Right atrium auricular region (tissue), 2 donors: ENCODE measurements at places on chromosomes 5 and 9. TPM values are rescaled to one million over a fixed set of nuclear protein-coding genes. Genes with fewer than 3 reads are reported as not detected.

SLC35A4 gene
- 63.9 TPM for total RNA-seq

DNA sequence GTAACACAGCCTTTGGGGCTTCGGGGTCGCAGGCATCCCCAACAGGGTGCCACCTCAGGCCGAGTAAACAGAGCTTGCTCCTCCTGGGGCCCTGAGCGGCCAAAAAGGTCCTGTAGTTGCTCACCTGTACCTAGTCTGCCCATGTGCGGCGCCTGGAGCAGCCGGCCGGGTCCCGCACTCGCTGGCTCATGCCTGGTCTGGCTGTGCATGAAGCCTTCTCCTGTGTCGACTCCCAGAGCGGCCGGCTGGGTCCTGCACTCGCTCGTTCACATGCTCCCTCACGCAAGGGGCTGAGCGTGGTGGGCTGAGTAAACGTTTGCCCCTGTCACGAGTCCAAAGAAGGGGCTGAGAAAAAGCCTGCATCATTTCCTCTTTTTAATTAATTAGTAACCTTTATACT is 162.4 kb upstream of the TUT7 start:
- no peaks in the 10 kb centered on the region for H3K27me3 ChIP-seq
- H3K27ac ChIP-seq, result no peak overlapping the region
- DNase-seq, result no peak
- no peaks in the 10 kb centered on the region for H3K4me1 ChIP-seq
- H3K4me3 ChIP-seq, result no peak overlapping the region
- H3K36me3 ChIP-seq, result no peaks in the 10 kb centered on the region

CCDC183 gene
- total RNA-seq, result 2.3 TPM

NR4A3 gene
- 15.8 TPM for total RNA-seq

GRCh38 chr5:97854871-97855762 is 672.1 kb upstream of the RIOK2 start:
- H3K4me1 ChIP-seq, result no peaks in the 10 kb centered on the region
- no peaks in the 10 kb centered on the region for H3K36me3 ChIP-seq
- H3K27me3 ChIP-seq, result no peaks in the 10 kb centered on the region

DNA sequence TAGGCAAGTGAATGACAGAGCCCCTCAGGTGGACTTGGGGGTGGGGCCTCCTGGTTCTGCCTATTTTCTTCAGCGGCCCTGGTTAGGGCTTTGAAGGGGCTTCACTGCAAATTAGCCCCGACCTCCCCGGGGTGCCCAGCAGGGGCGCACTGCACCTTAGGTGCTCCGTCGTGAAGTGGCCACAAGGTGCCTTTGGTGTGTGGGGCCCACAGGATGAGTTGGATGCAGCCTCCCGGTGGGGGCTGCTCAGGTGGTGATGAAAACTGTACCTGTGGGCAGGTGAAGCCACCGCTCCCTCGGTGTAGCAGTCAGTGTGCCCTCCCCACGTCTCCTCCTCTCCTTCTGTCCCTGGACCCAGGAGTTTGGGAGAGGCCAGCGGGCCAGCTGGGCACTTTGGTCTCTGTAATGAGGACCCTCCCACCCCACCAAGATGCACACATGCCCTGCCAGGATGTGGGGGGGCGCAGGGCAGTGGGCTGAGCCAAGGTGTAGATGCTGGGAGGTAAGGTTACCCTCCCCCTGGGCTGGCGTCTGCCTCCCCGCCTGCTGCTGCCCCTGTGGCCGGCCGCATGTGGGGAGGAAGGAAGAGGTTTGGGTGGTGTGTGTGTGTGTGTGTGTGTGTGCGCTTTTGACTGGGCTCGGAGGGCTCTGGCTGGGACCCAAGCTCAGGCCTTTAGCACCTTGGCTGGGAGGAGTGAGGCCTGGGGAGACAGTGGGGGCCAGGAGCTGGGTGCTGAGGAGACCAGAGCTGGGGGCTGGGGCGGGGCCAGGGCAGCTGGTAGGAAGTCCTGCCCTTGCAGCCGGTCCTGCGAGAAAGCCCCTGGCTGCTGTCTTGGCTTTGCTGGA is 55.6 kb downstream of the RXRA start:
- H3K4me1 ChIP-seq, result peaks cover 100% of the 10 kb centered on the region
- DNase-seq, result no peak
- no peaks in the 10 kb centered on the region for H3K27me3 ChIP-seq
- H3K4me3 ChIP-seq, result no peak overlapping the region

ISL1 gene
- total RNA-seq, result not detected

IFNA2 gene
- not detected for total RNA-seq

DNA sequence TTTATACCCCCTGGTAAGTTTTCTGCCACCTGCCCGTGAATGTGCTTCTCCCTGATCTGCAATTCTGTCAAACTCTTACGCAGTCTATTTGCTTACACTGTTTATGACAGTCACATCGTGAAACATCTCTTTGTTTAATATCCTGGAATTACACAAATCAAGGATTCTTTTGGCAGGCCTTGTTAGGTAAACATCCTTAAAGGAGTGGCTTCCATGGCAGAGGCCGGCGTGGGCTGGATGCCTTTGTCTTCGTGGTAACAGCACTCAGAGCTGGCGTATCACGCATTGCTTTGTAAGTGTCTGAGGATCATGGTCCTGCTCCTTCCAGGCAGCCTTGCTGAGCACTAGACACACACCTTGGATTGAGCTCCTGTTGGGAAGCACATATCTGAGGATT is 145.7 kb downstream of the IRX1 start:
- no peaks in the 10 kb centered on the region for H3K36me3 ChIP-seq
- H3K4me3 ChIP-seq, result no peak overlapping the region
- H3K4me1 ChIP-seq, result no peaks in the 10 kb centered on the region
- no peaks in the 10 kb centered on the region for H3K27me3 ChIP-seq
- no peak overlapping the region for H3K27ac ChIP-seq

GRCh38 chr9:133880136-133880535 is 112.0 kb downstream of the VAV2 start:
- no peaks in the 10 kb centered on the region for H3K4me1 ChIP-seq
- no peak overlapping the region for H3K27ac ChIP-seq
- DNase-seq, result no peak
- no peaks in the 10 kb centered on the region for H3K27me3 ChIP-seq

CRHBP gene
- 10.3 TPM for total RNA-seq

- H3K27me3 ChIP-seq, result no peaks in the 10 kb centered on the region
- H3K4me1 ChIP-seq, result no peaks in the 10 kb centered on the region
- DNase-seq, result peak; percentile 54
Measured at GRCh38 chr9:113997610-113998009, 80.5 kb downstream of the AMBP start.

SHC3 gene
- total RNA-seq, result 1.0 TPM

TAS2R1 gene
- not detected for total RNA-seq
